ENCODE measurements at places on chromosomes 11 and 22.

- DNase-seq, result no peak
These were observed 1.1 kb upstream of the PYGM start for GRCh38 chr11:64760759-64761420.

GRCh38 chr11:46916286-46917108 lies 1.9 kb downstream of the LRP4 start:
- DNase-seq, result no peak

GRCh38 chr11:109590782-109591181 lies 168.8 kb downstream of the C11orf87 start:
- DNase-seq, result no peak

GRCh38 chr22:17086296-17086695 lies 1.5 kb downstream of the IL17RA start:
- no peak for DNase-seq

DNA sequence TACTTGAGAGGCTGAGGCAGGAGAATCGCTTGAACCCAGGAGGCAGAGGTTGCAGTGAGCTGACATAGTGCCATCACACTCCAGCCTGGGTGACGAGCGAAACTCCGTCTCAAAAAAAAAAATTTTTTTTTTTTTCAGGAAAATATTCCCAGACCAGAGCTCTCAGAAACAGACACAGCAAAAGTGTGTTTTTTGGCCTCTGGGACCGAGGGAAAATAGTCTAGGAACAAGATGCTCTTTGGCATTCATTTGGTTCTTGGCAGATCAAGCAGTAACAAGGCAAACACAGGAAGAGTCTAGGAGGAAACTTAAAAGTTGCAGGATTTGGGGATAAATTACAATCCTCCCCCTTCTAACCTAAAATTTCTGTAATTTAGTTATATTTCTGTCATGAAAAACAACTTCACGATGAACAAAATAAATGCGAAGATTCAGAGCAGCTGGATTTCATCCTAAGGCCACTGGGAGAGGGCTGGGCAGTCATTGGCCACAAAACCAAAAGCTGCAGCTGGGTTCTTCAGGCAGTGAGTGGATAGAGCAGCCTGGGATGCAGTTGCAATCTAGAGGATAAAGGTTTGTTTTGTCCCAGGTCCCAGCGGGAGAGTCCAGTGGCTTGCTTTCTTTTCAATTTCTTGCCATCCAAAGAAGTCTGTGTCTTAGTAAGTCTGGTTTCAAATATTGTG lies 19.7 kb downstream of the ATG16L2 start:
- no peak for DNase-seq

GRCh38 chr11:114273071-114273470 lies 23.1 kb upstream of the NNMT start:
- DNase-seq, result no peak

DNA sequence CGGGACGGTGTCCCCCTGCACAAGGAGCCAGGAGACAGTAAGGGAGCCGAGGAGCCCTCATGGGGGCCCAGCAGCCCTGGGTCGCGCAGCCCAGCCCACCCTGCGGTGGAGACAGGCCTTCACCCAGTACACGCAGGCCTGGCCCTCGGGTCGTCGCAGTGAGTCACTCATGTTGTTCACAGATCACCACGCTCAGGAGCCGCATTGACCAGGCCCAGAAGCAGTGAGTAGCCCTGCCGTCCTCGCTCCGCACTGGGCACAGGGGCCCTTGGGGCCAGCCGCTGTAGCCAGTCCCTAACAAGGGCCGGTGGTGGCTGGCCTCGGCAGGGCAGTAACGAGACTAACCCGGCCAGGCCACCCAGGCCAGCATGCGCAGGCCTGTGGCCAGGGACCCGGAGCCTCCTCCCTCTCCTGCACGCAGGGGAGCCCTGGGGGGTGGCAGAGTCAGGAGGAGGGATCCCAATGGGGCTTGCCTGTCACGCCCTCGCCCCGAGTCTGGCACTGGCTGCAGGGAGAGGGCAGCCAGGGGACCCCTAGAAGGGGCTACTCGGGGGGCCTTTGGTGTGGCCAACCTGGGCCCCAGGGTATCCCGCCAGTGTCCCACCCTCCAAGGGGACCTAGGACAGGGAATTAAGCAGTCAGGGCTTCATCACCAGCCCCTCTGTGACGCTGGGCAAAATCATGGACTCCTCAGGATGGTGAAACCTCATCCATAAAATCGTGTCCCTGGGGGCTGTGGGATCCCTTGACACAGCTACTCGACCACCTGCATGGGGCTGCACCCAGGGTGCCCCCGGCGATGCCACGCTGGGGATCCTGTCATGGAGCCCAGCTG lies 10.1 kb upstream of the MRPL23 start:
- no peak for DNase-seq

- no peak for DNase-seq
These were observed 5.1 kb downstream of the FBLN1 start for GRCh38 chr22:45507798-45508197.

- no peak for DNase-seq
These were observed 13.3 kb downstream of the RBFOX2 start for GRCh38 chr22:36015155-36015810.

- DNase-seq, result no peak
These were observed 131.2 kb upstream of the MTMR2 start for GRCh38 chr11:96054870-96055705.

GRCh38 chr11:32939046-32939445 lies 46.4 kb downstream of the QSER1 start:
- no peak for DNase-seq

GRCh38 chr22:45577746-45578523 lies 75.3 kb downstream of the FBLN1 start:
- peak; percentile 36 for DNase-seq

DNA sequence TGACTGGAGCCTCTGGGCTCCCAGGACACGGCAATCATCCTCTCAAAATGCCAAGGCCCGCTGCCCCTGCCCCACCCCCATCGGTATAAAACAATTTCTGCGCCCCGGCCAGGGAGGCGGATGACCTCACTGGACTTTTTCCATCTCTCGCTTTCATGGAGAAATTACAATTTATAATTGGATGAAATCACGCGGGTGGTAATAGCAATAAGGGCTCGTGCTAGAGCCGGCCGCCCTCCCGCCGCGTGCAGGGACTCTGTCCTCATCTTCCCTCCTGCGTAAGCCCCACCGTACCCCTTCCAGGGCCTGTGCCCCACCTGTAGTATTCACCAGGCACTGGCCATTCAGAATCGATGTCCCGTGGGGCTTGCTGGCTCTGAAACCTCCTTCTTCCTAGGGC lies 64.5 kb downstream of the MACROD1 start:
- DNase-seq, result no peak

GRCh38 chr11:113075586-113076095 lies 114.4 kb downstream of the NCAM1 start:
- DNase-seq, result no peak

- DNase-seq, result no peak
These were observed 27.5 kb downstream of the ATP6V1E1 start for GRCh38 chr22:17601031-17601430.

DNA sequence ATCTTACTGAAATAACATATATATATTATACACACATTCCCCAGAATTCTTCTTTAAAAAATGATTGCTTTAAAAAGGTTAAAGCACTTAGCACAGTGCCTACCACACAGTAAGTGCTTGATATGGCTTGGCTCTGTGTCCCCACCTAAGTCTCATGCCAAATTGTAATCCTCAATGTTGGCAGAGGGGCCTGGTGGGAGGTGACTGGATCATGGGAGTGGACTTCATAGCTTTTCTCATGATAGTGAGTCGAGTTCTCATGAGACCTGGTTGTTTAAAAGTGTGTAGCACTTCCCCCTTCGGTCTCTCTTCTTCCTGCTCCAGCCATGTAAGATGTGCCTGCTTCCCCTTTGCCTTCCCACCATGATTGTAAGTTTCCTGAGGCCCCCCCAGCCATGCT lies 6.2 kb downstream of the CRYAB start:
- no peak for DNase-seq

DNA sequence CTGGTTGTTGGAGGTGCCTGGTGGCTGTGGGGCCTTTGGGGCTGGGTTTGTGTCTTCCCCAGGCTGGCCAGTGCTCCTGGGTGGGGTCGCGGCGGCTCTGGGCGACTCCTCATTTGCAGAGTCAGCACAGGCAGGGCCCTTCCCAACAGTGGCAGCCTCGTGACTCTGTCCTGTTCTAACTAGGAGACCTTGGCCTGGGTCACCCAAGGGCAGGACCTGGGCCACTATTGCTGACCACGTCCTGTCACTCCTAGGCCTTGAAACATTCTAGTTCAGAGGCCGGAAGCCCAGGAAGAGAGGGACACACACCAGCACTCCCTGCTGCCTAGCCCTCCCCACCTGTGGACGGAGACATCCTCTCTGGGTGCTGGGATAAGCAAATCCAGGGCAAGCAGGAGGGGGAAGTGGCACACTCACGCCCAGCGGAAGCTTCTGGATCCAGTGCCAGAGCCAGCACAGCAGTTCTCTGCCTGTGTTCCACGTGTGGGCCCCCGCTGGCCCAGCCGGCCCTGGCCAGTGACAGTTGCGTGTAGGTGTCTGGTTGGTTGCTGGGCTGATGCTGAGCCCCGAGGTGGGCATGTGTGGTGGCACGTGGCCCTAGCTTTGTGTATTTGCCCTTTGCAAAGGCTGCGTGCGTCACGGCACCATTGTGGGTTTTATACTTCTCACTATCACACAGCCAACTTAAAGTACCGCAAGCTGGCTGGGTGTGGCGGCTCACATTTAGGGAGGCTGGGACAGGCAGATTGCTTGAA lies 4.3 kb upstream of the CHID1 start:
- DNase-seq, result no peak

GRCh38 chr22:20992456-20993303 lies 9.2 kb downstream of the THAP7 start:
- DNase-seq, result no peak

DNA sequence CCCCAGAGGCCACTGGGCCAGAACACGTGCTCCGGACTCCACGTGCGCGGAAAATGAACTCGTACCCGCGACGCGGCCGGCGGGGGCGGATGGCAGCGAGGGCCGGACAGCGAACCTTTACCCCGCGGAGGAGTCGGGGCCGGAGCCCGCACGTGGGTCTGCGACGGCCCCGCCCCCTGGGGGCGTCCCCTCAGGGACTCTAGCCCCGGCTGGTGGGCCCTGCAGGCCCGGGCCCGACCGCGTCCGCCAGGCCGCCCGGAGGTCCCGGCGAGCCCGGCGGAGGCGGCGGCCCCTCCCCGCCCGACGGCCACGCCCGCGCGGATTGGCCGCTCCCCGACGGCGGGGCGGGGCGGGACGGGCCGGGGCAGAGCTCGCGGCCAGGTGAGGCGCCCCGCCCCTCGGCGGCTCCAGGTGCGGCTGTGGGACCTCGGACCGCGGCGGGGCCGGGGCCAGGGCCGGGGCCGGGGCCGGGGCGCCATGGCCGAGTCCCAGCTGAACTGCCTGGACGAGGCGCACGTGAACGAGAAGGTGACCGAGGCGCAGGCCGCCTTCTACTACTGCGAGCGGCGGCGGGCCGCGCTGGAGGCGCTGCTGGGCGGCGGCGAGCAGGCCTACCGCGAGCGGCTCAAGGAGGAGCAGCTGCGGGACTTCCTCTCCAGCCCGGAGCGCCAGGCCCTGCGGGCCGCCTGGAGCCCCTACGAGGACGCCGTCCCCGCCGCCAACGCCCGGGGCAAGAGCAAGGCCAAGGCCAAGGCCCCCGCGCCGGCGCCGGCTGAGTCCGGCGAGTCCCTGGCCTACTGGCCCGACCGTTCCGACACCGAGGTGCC lies at the start of gene FAM83F:
FAM83F (plus strand) TSS at position 389 of the 827 bp plus-strand sequence; CDS start at position 478, 89 bp downstream.
- DNase-seq, result no peak

DNA sequence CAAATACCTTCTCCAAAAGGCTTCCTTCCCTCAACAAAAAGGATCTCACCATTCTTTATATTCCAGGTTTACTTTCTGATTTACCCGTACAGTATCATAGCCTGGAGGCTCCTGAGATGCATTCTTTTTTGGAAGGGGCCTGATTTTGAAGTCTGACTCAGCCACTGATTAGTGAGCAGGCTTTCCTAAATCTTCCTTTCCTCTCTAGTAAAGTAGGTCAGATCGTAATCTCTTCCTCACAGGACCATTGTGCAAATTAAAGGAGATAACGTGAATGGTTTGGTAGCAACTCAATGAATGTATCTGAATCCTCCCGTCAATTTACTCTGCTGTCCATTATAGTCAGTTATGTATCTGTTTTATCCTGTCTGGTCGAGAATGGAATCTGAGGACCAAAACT lies 227.7 kb upstream of the ANO5 start:
- no peak for DNase-seq

DNA sequence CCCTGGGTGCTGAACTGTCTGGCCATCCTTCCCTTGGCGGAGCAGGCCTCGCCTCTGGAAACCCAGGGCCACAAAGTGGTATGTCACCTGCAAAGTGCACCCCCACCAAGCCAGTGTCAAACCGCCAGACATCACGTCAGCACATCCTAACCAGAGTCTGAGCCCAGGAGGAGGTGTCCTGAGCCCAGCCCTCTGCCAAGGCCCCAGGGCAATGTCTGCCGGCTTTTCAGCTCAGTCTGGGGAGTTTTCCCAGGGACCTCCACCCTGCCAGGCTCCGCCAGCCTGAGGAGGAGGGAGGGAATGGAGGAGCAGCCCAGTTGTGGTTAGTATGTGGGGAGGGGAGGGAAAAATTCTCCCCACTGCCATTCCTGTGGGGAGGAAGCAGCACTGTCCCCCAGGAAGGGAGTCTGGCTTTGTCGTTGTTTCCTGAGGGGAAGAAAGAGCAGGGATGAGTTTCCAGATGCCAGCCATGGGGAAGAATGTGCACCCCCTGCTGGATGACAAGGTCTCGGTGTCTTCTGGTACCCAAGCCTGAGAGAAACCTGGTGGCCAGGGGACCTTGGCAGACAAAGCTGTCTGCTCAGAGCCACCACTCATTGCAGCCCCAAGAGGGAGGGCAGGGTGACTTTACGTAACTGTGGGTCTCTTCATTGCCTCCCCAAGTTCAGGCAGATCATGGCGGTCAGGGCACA lies 81.4 kb upstream of the CD82 start:
- DNase-seq, result no peak

DNA sequence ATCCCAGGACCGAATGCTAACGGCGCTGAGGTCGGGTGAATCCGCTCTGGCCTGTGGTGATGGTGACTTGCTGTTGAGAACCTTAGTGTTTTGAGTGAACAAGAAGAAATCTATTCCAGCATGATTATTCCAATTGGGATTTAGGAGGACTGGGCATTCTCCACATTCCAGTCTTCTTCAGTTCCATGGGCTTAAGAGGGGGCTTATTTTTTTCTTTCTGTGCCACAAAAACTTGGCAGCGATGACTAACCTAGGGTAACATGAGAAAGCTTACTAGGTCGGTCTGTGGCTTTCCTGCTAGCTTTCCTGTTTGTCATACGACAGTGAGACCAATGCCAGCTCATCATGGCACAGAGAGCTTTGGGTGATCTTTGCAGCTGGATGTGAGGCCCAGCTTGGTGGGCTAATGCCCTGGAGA lies 62.9 kb upstream of the ATXN10 start:
- peak; percentile 87 for DNase-seq

DNA sequence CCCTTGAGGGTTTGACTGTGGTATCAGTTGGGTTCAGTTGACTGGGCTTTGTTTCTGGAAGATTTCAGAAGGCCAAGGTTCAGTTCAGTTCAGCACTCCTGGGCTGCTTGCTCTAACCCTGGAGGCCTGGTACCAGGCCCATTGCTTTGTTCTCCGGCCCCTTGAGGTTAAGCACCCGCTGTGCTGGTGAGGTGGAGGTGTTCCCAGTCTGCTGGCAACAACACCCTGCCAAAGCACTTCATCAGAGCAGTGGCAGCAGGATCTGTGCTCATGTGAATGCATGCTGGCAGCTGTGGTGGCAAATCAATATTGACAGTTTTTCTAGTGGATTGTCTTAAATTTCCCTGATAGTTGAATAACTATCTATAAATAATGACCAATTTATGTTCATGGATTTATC lies 3.8 kb upstream of the SCGB1D1 start:
- no peak for DNase-seq

GRCh38 chr11:57303990-57304579 lies 20.7 kb downstream of the TNKS1BP1 start:
- DNase-seq, result no peak

GRCh38 chr11:37110385-37110784 lies 512.3 kb upstream of the RAG2 start:
- DNase-seq, result no peak

- DNase-seq, result no peak
These were observed 7.3 kb downstream of the GRAMD1B start for GRCh38 chr11:123437236-123437979.

Data from HS-5 (cell line).